Karpas-422 (cell line): ENCODE measurements at places on chromosomes 12 and 14.

DNA sequence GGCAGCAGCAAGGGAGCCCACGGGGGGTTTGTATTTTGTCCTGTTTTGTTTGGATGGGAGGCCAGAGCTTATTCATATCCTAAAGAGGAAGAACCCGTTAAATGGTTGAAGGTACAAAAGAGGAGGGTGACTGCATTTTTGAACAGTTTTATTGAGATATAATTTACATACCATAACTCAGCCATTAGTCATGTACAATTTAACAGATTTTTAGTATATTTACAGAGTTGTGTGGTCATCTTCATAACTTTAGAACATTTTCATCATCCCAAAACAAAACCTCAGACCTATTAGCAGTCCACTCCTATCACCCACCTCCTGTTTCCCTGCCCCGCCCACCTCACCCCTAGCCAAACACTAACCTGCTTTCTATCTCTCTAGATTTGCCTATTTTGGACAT is 12.6 kb downstream of the NRDE2 start:
- H3K4me1 ChIP-seq, result peaks cover 3% of the 10 kb centered on the region
- no peak overlapping the region for H3K27ac ChIP-seq
- H3K36me3 ChIP-seq, result peaks cover 28% of the 10 kb centered on the region; the same call in 1 of the 2 replicates
- no peak for DNase-seq
- H3K4me3 ChIP-seq, result no peak overlapping the region
- no peaks in the 10 kb centered on the region for H3K27me3 ChIP-seq

DNA sequence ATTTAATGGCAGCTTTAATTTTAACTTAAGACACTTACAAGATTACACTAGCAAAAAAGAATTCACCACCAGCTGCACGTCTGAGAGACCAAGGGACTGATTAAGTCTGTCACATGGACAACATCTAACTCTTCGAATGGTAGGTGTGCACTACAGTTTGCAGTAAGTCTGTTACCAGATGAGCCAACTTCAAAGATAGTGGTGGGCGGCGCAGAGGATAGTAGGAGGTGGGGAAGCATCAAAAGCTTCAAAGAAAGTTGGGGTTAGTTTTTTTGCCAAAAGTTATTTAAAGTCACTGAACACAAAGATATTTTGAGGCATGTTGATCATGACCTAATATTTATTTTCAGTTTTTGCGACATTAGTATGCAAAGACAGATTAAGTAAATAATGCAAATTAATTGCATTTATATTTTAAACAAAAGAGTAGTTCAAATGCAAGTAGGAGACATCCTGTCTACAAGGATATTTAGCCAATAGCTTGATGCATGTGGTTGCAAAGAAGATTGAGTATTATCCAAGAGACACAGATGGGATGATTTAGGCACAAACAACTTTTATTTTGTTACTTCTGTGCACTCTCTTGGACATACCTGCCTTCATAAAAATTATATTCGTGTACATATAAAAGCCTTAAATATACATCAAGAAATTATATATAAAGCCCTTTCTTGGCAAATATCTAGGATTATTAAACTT is 327.7 kb downstream of the BMP4 start:
- peaks cover 8% of the 10 kb centered on the region for H3K4me1 ChIP-seq
- no peak overlapping the region for H3K4me3 ChIP-seq
- H3K36me3 ChIP-seq, result no peaks in the 10 kb centered on the region
- no peak overlapping the region for H3K27ac ChIP-seq
- no peak for DNase-seq

GRCh38 chr12:28158353-28158752 is 31.9 kb upstream of the CCDC91 start:
- no peaks in the 10 kb centered on the region for H3K36me3 ChIP-seq
- H3K27me3 ChIP-seq, result 0 out of 2 replicates have a peak, but pooled peaks cover 5% of the 10 kb centered on the region
- no peak overlapping the region for H3K4me3 ChIP-seq
- H3K27ac ChIP-seq, result no peak overlapping the region
- H3K4me1 ChIP-seq, result no peaks in the 10 kb centered on the region

DNA sequence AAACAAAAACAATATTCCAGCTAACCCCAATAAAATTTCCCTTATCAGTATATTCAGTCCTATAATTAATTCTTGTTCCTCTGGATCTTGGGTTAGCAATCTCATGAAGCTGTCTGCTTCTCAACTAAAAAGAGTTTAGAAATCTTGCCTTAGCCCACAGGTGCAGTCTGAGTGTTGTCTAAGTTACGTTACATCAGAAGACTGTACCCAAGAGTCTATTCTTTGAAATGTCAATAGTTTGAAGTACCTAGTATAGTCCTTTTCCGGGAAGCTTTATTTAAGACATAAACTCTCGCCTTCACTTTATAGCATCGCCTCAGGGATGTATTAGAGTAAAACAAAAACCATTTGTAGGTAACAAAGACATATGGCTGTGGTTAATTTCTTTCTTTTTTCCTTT is 465.1 kb downstream of the FUT8 start:
- no peaks in the 10 kb centered on the region for H3K27me3 ChIP-seq
- no peaks in the 10 kb centered on the region for H3K36me3 ChIP-seq
- H3K27ac ChIP-seq, result no peak overlapping the region

DNA sequence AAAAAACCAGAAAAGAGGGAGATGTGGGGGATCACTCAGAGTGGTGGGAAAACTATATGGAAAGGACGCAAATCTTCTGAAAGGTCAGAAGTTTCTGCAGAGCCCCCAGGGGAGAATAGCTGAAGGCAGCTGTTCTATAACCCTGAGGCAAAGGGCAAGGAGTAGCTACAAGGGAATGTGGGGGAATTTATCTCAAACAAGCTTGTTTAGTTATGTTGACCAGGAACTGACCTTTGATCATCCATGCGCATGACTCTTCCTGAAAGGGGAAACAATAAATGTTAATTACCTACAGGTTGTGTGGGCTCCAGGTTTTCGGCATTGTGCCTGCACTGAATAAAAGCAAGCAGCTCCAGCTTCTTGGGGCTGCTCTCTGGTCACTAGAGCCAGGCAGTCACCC is 968.5 kb downstream of the AACS start:
- no peak overlapping the region for H3K27ac ChIP-seq
- H3K36me3 ChIP-seq, result no peaks in the 10 kb centered on the region
- no peaks in the 10 kb centered on the region for H3K27me3 ChIP-seq
- H3K4me1 ChIP-seq, result no peaks in the 10 kb centered on the region
- no peak for DNase-seq
- no peak overlapping the region for H3K4me3 ChIP-seq

DNA sequence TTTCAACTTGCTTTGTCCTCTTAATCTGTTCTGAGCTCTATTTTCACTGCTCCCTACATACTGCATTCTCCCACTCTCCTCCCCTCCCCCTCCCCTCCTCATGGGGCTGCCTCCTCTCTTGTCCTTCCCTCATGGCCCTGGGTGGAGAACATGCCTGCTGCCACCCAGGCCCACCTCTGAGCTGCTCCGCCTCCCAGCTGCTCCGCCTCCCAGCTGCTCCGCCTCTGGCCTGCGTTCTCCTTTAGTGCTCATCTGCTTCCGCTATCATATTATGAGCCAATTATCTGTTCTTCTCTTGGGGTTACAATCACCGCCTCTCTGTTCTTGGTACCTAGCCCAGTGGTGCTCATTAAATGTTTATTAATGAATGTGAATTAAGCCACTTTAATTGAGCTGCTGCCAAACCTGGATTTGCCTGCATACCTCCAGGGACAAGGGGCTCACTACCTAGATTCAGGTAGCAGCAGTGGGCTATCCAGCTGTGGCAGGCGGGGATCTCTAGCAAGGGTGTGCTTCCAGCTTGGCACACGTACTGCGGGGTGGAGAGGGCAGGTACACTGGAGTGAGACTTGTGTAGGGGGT is 32.0 kb upstream of the FAM181A start:
- no peak overlapping the region for H3K27ac ChIP-seq
- H3K27me3 ChIP-seq, result no peaks in the 10 kb centered on the region; the same call in 1 of the 2 replicates
- no peak overlapping the region for H3K4me3 ChIP-seq

DNA sequence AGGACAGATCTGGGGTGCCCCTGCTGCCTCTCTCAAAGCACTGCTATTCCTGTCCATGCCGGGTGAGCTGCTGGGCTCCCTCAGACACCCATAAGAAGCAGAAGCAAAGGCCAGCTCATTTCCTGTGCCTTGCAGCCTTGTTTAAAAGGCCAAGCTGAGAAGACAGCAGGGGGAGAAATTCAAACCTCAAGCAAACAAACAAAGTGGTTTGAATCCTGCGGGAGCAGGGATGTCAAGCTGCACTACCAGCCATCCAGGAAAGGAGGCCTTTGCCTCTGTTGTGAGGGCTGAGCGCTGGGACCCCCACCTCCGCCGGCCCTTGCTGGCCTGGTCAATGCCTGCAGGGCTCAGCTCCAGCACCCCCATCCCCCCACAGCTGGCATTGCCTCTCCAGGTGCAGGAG is 176.5 kb downstream of the PIWIL1 start:
- DNase-seq, result no peak
- no peak overlapping the region for H3K27ac ChIP-seq
- H3K36me3 ChIP-seq, result no peaks in the 10 kb centered on the region
- no peaks in the 10 kb centered on the region for H3K4me1 ChIP-seq
- no peak overlapping the region for H3K4me3 ChIP-seq

DNA sequence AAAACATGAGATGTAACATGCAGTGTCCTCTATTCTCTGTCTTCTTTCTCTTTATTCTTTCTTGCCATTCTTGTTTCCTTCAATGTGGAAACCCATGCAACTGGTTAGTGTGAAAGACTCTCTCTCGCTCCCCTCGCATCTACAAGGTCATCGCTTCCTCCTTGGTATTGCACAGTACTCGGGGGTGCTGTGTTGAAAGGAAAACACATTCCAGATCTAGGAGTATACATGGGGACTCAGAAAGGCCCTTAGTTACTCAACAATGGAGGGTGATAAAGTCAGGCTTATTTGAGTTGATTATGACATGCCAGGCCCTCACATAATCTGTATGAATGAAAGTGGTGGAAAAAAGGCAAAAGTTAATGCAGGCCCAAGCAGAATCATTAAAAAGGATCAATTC is 75.5 kb upstream of the OVCH1 start:
- no peaks in the 10 kb centered on the region for H3K36me3 ChIP-seq
- no peaks in the 10 kb centered on the region for H3K4me1 ChIP-seq
- H3K4me3 ChIP-seq, result no peak overlapping the region
- H3K27ac ChIP-seq, result no peak overlapping the region
- H3K27me3 ChIP-seq, result no peaks in the 10 kb centered on the region

DNA sequence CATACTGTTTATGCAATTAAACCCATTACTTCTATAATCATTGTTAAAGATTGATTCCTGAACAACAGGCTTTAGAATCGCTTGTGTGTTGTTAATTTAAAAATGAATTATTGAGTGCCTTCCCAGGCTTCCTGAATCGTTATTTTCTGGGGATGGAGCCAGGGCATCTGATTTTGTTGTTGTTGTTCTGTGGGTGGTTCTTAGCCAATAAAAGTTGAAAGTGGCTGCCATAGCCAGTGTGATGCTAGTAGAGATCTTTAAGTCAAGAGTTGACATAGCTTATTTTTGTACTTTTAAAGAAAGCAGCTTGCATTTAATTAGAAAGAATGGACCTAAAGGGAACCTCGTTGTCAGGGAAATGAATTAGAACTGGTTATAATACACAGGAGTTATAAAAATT is 6.4 kb downstream of the GOLGA5 start:
- H3K4me1 ChIP-seq, result peaks cover 20% of the 10 kb centered on the region
- peaks cover 48% of the 10 kb centered on the region for H3K36me3 ChIP-seq
- H3K27ac ChIP-seq, result no peak overlapping the region
- H3K4me3 ChIP-seq, result no peak overlapping the region
- no peaks in the 10 kb centered on the region for H3K27me3 ChIP-seq
- DNase-seq, result no peak

- H3K36me3 ChIP-seq, result peaks cover 31% of the 10 kb centered on the region; the same call in 1 of the 2 replicates
- peaks cover 51% of the 10 kb centered on the region for H3K4me1 ChIP-seq
- peak within 1 kb of the TSS; percentile 94 for H3K4me3 ChIP-seq
- peak; percentile 97 for DNase-seq
- H3K27me3 ChIP-seq, result no peaks in the 10 kb centered on the region
Measured at GRCh38 chr14:103562429-103563225, at the start of the genes BAG5 and COA8. Gene BAG5, minus strand, starts transcription at chr14:103562657. Its CDS starts 1,493 bp downstream, at chr14:103561164. Gene COA8, plus strand, starts transcription at chr14:103562960. Its CDS starts 42 bp downstream, at chr14:103563002.

DNA sequence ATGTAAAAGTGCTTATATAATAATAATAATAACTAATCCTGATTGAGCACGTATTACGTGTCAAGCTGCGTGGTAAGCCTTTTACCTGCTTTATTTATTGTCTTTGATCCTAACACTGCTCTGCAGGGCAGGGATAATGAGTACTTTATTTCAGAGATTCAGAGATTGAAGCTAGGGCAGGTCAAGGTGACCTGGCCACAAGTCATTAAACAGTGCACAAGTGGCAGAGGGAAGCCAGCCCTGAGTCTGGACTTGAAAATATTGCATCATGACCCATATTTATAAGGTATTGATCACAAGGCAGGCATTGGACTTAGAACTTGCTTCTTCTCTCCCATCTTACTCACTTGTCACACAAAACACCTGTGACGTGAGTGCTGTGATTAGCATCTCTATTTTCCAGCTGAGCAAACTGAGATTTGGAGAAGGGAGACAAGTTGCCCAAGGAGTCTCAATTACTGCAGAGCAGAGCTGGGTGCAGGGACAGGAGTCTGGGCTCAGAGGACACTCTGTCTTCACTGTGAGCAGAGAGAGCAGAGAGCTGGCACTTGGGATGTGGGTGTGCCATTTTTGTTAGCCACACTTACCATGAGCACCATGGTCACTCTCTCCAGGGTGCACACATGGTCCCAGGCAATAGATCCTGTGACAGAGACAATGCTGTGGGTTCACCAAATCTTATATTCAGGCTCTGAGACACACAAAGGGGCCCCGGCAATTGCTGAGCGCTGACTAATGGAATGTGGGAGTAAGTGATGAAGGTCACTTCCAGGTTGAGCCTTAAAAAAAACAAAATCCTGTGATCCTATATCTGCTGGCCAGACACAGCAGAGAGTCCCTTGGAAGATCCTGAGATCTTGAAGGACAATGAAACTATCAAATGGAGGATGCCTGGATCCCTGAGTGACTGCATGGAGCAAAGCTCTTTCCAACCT is 113.2 kb upstream of the MED13L start:
- no peaks in the 10 kb centered on the region for H3K27me3 ChIP-seq
- H3K36me3 ChIP-seq, result no peaks in the 10 kb centered on the region
- no peak overlapping the region for H3K27ac ChIP-seq

DNA sequence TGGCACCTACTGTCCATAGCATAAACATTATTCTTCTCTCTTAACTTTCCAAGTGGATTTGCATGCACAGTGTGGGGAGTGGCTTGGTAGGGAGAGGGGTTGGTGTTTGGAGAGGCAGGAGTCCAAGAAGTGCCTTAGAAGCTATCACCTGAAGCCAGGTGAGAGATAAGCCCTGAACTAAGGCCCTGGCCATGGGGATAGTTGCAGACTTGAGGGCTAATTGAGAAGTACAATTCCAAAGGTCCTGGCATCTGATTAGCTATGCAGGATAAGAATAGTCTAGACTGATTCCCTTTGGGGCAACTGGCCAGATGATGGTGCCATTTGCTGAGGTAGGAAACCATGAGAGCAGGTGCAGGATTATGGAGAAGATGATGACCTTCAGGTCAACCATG is 2.0 kb upstream of the PCK2 start:
- H3K27me3 ChIP-seq, result no peaks in the 10 kb centered on the region
- peaks cover 29% of the 10 kb centered on the region for H3K4me1 ChIP-seq
- no peak for DNase-seq
- H3K27ac ChIP-seq, result no peak overlapping the region
- H3K36me3 ChIP-seq, result no peaks in the 10 kb centered on the region

GRCh38 chr12:15368812-15369211 is 46.5 kb downstream of the PTPRO start:
- no peak for DNase-seq
- no peaks in the 10 kb centered on the region for H3K4me1 ChIP-seq
- H3K27me3 ChIP-seq, result no peaks in the 10 kb centered on the region
- H3K36me3 ChIP-seq, result no peaks in the 10 kb centered on the region
